ENCODE measurements at places on chromosomes 1 and 21.

GRCh38 chr1:214824763-214825162 lies 221.8 kb downstream of the CENPF start:
- DNase-seq: no peak

DNA sequence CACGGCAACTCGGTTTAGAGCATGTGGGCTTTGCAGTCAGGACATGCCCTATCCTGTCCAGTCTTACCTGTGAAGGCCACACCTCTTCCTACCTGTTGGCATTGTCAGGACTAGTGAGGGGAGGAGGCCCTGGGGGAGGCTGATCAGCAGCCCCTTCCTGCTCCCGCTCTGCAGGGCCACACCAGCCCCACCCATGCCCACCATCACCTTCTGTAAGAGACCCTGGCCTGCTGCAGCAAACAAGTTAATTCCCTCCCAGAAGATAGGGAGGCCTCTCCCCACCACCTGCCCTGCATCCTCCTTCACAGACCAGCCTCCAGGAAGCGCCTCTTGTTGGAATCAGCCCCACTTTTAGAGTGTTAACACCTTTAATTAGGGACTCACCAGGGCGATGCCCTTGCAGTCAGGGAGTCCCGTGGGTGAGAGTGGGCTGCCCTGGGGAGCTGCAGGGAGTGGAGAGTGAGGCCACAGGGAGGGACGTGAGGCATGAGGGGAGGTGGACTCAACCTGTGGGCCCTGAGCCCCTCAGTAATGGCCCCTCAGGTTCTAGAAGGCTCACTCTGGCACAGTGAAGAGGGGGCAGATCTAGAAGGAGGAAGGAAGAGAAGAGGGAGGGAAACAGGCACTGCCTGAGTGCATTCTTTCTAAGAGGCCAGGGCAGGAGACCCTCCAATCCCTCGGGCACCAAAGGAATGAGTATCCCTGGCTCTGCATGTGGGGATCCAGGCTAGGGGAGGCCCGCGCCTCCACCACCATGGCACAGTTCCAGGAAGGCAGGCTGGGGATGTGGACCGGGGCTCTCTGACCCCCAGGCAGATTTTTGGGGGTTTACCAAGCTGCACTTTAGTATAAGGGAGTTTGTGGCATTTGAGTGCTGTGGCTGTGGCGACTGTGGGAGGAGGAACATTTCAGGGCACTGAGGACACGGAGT lies 8.2 kb downstream of the UMODL1 start:
- no peak for DNase-seq

- no peak for DNase-seq
Observed at GRCh38 chr1:19274636-19275035, 13.9 kb downstream of the AKR7A3 start.

DNA sequence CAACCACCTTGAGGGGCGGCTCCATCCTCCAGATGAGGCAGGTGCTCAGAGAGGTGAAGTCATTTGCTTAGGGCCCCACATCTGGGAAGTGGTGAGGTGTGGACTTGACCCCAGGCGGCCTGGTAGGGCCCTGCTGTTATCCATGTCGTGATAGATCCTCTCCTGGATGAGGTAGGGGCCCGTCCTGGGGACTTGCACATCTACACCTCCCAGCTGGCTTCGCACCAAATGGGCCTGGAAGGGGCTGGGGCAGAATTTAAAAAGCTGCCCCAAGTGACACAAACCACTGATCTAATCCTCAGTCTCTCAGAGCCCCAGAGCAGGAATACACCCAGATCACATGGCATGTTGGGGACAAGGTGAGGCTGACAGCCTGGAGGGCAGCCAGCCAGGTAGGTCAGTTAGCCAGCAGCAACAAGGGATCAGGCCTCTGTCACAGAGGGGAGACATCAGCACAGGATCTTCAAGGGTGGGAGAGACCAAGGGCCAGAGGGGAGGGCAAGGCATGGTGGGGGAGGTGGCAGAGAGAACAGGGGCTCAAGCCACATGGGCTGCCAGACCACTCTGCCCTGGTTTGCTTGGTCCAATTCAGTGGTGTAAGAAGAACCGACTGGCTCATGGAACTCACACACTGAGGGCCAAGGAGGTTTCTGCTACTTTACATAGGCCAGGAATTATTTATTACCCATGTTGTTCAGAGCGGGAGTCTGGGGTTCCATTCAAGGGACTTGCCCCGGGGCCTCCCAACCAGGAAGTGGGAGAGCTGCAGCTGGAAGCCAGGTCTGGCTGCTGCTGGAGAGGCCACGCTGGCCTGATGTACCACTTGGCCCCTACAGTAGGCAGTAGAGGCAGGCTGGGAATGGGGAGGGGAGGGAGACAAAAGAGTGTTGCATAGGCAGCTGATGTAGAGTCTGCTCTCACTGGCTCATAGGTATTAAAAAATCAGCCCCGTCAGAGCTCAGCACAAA lies 12.1 kb downstream of the LRP8 start:
- DNase-seq: peak; percentile 10

DNA sequence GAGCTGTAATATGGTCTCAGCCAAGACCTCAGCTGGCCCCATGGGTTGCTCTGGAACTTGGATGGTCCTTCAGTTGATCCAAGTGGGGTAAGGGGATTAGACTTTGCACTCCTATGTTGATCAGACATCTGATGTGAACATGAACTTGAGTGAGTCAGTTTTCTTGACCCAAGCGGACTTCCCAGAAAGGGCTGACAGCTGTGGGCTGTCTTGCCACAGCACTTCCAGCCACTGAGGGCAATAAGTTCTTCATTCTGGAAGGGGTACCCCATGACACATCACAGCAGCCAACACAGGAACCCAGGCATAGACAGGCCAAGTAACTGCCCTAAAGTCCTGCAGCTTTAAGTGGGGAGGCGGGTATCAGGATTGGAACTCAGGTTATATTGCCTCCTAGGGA lies 93.9 kb upstream of the USP24 start:
- DNase-seq: no peak

DNA sequence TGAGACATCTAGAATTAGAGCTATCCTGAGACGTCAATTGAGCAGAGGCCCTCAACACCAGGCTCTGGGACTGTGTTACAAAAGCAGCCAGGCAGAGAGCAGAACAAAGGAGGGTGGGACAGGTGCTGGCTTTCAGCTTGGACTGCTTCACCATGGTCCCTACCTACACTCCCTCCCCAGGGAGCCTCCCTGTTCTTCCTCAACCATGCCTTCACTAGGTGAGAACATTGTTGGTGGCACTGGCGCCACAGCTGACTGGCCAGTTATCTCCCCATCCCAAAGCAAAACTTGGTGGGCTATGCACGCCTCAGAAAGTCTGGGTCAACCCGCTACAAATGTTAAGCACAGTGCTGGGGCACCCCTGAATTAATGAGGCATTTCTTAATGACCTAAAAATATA lies 87.8 kb downstream of the NMNAT2 start:
- DNase-seq: no peak

DNA sequence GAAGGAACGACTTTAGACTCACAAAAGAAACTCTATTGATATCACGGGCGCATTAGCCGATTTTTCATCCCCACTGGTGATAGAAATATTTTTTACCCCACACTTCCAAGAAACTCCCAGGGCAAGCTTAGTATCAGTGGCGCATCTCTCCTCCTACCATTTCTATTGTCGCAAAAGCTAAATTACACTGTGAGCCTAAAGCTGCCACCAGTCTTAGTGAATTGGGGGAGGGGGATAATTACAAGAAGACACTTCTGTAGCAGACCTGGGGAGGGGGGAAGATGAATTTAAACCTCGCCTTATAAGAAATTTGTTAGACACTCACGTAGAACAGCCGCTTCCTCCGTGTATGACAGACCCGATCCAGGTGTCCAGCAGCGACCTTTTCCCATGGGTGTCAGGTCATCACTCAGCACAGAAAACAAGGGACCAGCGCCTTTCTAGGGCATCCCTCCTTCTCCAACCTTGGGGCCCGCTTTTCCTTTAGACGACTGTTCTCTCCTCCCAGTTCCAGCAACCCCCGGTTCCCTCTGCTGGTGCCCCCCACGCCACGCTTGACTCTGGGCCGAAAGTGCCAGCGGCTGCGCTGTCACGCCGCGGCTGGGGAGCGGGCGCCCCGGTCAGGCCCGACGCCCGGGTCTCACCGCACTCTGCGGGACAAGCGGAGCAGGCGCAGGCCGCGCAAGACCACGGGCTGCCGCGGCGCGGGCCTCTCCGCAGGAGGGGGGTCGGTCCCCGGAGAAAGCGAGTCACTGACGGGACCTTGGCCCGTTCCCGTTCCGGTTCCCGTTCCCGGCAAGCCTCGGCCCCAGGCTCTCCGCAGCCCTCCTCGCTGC lies 821 bp downstream of the PHC2 start:
- DNase-seq: peak; percentile 21

- no peak for DNase-seq
Observed at GRCh38 chr1:113191579-113192076, 118.6 kb downstream of the LRIG2 start.

DNA sequence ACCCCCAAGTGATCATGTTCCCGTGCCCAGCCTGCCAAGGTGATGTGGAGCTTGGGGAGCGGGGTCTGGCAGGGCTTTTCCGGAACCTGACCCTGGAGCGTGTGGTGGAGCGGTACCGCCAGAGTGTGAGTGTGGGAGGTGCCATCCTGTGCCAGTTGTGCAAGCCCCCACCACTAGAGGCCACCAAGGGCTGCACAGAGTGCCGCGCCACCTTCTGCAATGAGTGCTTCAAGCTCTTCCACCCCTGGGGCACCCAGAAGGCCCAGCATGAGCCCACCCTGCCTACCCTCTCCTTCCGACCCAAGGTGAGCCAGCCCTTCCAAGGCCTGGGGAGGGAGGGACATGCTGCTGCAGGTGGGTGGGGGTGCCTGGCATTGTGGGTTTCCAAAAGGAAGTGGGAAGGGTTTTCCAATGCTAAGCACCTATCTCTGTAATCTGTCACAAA lies 2.3 kb downstream of the TRIM46 start:
- no peak for DNase-seq

DNA sequence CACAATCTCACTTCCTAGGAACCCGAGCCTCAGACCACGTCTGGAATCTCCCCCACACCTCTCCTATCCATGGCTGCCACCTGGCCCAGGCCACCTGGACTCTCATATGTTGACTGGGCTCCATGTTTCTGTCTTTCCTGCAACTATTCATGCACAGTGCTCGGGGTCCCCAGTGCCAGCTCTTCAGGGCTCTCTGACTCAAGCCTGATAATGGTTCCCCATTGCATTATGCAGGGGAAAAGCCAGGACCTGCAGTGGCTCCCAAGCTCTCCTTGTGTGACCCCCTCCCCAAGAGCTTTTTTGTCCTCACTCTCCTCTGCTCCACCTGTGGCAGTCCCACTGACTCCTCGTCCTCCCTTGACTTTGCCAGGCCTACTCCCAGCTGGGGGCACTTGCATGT lies 417.6 kb downstream of the NPHP4 start:
- DNase-seq: no peak

- DNase-seq: no peak
Observed at GRCh38 chr1:197143276-197143675, 3.2 kb downstream of the ASPM start.

GRCh38 chr1:21510885-21511578 lies 1.8 kb downstream of the ALPL start:
- DNase-seq: no peak

- DNase-seq: no peak
Observed at GRCh38 chr1:166189126-166189525, 22.3 kb upstream of the FAM78B start.

GRCh38 chr1:186722711-186723309 lies 42.6 kb upstream of the PTGS2 start:
- DNase-seq: no peak

GRCh38 chr1:68173283-68173935 lies 58.9 kb downstream of the WLS start:
- peak; percentile 10 for DNase-seq

DNA sequence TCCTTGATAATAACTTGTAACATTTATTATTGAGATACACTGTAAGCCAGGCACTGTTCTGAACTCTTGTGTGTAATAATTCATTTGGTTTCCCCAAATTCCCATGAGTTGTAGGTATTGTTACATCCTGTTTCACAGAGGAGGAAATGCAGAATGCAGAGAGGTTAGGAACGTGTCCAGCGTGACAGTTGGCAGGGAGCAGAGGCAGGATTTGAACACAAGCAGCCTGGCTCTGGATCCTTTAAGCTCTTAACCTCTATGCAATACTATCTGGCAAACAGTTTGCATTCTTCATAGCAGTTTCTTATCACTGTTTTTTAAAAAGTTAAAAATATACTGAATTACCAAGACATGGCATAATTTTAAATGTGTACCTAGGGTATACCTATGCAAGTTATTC lies 30.5 kb downstream of the EEIG2 start:
- DNase-seq: no peak

GRCh38 chr1:27021354-27022031 lies 8.8 kb upstream of the TENT5B start:
- no peak for DNase-seq

DNA sequence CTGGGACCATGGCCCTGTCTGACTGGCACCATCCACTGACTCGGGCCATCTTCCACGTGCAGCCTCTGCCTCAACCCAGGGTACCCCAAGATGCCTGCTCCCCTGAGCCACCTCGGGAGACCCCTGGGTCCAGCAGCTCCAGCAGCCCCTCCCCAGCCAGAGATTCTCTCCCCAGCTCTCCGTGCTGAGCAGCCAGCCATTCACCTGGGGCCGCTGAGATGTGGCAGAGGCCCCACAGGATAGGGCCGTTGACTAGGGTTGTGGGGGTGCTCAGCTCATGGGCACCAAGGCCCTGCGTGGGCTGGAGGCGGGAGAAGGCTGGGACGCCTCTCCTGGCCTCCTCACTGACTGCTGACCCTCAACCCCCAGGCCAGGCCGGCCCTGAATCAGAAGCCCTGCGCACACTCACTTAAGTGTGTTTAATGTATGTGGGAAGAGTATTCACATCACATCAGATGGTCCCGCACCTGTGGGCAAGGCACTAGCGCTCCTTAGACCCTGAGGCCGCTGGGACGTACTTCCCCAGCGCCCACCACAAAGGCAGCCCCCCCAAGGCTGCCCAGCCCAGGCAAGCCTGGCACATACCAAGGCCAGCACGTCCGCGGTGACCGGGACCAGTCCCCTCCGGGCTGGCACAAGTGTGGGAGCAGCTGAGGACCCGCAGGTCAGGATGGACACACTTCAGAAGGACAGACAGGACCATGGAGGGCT lies 27.8 kb downstream of the SLC19A1 start:
- no peak for DNase-seq

GRCh38 chr1:242788771-242789170 lies 264.3 kb upstream of the PLD5 start:
- DNase-seq: no peak

Data from NCI-H1092 treated with DMSO at 0.1 percent for 48 hours (cell line).